ENCODE measurements at places on chromosomes 5 and 9.

GRCh38 chr9:31390403-31391025, 993.9 kb upstream of the ACO1 start:
- no peaks in the 10 kb centered on the region for H3K36me3 ChIP-seq
- H3K4me1 ChIP-seq, result no peaks in the 10 kb centered on the region
- DNase-seq, result no peak
- no peak overlapping the region for H3K27ac ChIP-seq

DNA sequence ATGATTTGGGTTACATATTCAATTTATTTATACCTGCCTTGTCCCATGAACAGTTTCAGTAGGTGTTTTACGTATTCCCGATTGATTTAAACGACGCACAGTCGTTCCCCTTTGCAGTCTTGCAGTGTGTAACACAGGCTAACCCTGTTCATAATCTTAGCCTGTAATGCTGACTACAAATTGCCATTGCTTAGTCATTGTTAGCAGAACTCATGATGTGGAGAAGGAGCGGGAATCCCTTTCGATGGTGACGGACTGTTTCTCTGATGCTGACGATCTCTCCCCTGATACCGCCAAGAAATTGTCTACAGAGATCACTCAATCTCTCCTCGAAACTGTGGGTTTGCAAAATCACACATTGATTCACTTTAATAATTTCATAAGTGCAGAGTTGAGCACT, 93.2 kb downstream of the MRPL36 start:
- H3K36me3 ChIP-seq, result no peaks in the 10 kb centered on the region
- no peak overlapping the region for H3K27ac ChIP-seq
- H3K4me1 ChIP-seq, result no peaks in the 10 kb centered on the region

- H3K4me3 ChIP-seq, result no peak overlapping the region
- H3K4me1 ChIP-seq, result no peaks in the 10 kb centered on the region
- DNase-seq, result no peak
- H3K36me3 ChIP-seq, result no peaks in the 10 kb centered on the region
- H3K27ac ChIP-seq, result no peak overlapping the region
Observed at GRCh38 chr5:35416217-35416988, 186.1 kb upstream of the PRLR start.

DNA sequence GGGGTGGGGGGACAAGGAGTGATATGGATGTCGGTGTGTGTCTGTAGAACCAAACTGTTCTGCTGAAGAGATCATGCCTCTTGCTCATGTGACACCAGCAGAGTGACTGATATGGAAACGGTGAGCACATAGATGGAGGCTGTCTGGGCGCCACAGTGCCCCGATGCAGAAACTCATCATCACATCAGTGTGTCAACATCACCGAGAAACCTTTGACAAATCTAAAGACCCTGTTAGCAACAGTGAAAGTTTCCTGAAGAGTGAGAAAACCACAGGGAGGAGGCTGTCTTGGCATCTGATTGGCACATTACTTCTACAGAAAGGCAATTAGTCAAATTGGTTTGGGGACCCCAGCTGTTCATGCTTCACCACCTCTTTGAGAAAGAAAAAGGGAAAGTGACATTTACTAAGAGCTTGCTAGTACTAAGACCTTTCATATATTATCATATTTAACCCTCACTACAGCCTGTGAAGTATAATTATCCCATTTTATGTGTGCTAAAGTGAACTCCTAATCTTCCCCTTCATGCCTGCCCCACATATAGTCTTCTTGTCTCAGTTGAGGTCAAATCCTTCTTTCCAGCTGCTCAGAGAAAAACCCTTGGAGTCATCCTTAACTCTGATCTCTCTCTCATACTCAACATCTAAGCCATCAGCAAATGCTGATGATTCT, 25.6 kb downstream of the CSF2 start:
- H3K4me3 ChIP-seq, result no peak overlapping the region
- H3K4me1 ChIP-seq, result no peaks in the 10 kb centered on the region

DNA sequence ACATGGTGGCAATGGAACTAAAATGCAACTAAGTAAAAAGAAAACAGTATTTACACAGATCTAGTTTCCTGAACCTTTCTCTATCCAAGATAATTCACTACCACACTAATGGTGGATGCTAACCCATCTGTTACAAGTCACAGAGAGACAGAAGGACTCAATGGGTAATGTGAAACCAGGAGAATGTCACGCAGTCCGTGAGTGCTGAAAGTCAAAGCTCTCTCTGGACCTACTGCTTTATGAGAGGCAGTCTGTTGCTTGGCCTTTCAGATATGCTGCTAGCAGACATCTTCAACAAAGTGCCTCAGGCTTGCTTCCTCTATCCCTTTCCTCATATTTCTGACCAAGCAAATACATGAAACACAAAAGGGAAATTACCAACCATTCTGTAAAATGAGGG, 69.0 kb upstream of the GLRX start:
- no peak overlapping the region for H3K4me3 ChIP-seq
- H3K36me3 ChIP-seq, result peaks cover 83% of the 10 kb centered on the region
- no peaks in the 10 kb centered on the region for H3K4me1 ChIP-seq
- DNase-seq, result no peak

GRCh38 chr9:109391176-109391575, 70.3 kb upstream of the EPB41L4B start:
- H3K4me1 ChIP-seq, result no peaks in the 10 kb centered on the region
- no peaks in the 10 kb centered on the region for H3K27me3 ChIP-seq
- H3K4me3 ChIP-seq, result no peak overlapping the region
- peaks cover 7% of the 10 kb centered on the region for H3K36me3 ChIP-seq
- DNase-seq, result no peak

DNA sequence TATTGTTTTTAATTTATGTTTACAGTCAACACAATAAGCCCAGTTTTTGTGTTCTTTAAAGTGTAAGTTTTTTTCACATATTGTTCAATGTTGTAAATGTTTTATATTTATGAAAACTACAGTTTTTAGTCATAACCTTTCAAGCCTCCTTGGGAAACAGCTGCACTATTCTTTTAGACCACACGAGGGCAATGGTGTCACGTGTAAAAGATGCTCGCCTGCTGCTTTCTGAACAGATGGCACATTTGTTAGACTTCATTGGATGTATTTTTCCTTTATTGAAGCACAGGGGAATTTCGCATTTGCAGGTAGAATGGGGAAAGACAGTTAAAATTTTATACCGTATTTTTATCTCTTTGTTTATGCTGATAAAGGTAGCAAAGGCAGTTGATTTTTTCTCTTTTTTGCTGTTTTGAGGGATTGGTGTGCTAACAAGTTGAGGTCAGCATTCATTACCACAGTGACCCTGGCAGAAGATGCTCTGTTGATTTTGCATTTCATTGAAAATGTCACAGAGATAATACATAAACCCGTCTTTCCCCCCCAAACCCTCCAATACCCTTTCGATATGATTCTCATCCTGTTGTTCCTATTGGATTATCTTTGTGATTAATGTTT, 59.0 kb downstream of the MAT2B start:
- H3K4me3 ChIP-seq, result no peak overlapping the region
- no peaks in the 10 kb centered on the region for H3K27me3 ChIP-seq
- no peaks in the 10 kb centered on the region for H3K36me3 ChIP-seq
- peaks cover 15% of the 10 kb centered on the region for H3K4me1 ChIP-seq

Measured in right atrium auricular region (tissue), 2 donors.